NCI-H187 treated with DMSO at 0.1 percent for 48 hours (cell line): ENCODE measurements at places on chromosomes 16 and 17.

DNA sequence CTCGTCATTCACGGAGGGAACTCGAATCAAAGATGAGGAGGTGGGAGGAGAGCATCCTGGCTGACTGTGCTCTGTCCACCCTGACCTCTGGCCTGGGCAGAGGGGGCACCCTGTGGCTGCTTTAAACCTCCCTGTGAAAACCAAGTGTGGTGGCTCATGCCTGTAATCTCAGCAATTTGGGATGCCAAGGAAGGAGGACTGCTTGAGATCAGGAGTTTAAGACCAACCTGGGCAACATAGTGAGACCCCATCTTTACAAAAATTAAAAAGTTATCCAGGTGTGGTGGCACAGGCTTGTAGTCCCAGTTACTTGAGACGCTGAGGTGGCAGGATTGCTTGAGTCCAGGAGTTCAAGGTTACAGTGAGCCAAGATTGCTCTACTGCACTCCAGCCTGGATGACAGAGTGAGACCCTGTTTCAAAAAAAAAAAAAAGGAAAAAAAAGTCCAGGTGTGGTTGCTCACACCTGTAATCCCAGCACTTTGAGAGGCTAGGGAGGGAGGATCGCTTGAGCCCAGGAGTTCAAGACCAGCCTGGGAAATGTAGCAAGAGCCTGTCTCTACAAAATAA lies 5.8 kb upstream of the CDK3 start:
- DNase-seq, result no peak

GRCh38 chr17:67769231-67769630 lies 51.5 kb downstream of the NOL11 start:
- no peak for DNase-seq

GRCh38 chr17:43820759-43821158 lies 12.2 kb downstream of the MPP3 start:
- DNase-seq, result no peak

GRCh38 chr16:13307851-13308250 lies 406.5 kb downstream of the SHISA9 start:
- no peak for DNase-seq

DNA sequence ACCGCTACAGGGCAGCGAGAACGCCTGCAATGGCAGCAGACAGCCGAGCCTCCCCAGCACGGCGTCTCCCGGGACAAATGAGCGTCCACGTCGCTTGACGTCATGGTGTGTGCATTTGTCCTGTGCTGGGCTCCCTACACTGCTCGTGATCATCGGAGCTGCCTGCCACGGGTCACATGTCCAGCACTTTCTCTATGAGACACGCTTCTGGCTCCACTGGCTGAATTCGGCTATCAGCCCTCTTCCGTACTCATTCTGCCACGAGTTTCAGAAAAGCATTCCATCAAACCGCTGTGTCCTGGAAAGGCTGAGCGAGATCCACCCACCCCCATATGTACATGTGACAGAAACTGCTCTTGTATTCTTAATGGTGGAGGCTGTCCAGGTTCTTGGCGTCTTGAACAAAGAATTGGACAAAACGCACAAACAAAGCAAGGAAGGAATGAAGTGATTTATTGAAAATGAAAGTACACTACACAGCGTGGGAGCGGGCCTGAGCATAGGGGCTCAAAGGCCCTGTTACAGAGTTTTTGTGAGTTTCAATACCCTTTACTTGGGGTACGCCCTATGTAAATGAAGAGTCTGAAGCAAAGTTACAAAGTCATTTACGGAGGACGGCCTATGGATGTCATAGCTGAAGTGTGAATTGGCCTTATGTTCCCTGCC lies 28.5 kb upstream of the SHCBP1 start:
- no peak for DNase-seq

DNA sequence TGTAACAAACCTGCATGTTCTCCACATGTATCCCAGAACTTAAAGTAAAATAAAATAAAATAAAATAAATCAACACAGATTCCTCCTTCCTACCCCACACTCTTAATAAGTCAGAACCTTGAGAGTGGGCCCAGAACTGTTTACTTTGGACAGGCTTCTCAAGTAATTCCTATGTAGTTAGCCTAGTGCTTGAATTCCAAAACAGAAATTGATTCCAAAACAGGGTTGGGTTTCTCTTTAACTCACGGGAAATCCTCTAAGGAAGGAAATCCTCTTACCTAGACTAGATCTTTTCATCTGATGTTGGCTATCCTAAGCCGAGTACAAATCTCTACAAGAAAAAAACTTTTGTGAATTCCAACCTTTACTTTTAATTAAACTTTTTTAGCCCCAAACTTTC lies 324.7 kb upstream of the C16orf82 start:
- no peak for DNase-seq

DNA sequence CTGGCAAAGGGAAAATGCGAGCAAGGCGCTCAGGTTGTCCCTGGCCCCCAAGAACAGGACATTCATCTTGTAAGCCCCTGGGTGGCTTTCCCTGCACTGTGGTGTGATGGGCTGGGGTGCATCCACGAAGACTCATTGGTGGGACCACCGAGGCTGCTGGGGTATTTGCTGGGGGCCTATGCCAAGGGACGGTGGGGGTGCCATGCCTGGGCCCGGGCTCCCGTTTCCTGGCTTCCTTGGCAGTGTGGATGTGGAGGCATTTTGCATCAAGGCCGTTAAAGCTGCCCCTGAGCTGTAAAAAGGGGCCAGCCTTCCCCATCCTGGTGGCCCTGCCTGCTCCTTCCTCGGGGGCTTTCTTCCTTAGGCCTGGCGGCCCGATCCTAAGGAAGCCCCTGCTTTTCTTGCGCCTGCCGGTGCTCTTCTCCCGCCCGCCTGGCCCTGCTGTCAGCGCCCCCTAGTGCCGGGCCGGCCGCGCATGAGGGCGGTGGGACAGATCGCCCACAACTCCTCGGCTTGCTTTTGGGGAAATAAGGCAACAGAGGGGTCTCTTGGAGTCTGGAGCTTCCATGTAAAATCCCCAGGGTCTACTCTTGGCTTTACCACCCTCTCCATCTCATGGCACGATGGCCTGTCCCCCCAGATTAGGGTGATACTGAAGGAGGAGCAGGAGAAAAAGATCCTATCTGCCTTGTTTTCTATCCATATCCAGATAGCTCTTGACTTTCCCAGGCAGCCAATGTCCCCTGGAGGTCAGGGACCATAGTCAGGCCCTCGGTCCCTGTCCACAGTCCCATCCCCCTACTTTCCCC lies 9.8 kb upstream of the TBX2 start:
- no peak for DNase-seq

GRCh38 chr17:70298929-70299531 lies 129.7 kb downstream of the KCNJ2 start:
- DNase-seq, result no peak

DNA sequence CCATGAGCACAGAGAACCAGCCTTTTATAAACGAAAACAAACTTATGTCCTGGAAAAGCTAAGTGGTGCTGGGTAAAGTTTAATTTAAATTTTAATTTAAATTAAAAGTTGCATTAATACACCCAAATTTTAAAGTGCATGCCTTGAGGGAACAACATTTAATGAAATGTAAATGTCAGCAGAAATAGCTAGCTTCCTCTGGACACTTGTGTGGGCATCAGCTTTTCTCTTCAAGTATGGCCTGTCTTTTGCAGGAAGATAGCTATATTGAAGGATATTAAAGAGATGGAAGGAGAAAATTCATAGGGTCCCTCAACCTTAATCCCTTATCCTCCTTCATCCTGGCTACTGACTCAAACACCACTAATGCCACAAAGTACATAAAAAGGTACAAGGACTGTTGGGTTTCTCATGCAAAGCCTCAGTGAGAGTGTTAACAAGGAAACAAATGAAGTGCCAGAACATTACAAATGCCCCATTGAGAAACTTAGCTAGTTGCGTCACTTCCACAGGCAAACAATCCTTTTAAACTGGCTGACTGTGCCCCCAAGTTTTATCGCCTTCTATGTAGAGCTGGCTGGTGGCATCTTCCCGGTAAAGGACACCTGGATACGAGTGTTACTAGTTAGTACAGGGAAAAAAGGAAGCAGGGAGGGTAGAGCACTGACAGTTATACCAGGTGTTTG lies 14.1 kb downstream of the PHF12 start:
- no peak for DNase-seq

DNA sequence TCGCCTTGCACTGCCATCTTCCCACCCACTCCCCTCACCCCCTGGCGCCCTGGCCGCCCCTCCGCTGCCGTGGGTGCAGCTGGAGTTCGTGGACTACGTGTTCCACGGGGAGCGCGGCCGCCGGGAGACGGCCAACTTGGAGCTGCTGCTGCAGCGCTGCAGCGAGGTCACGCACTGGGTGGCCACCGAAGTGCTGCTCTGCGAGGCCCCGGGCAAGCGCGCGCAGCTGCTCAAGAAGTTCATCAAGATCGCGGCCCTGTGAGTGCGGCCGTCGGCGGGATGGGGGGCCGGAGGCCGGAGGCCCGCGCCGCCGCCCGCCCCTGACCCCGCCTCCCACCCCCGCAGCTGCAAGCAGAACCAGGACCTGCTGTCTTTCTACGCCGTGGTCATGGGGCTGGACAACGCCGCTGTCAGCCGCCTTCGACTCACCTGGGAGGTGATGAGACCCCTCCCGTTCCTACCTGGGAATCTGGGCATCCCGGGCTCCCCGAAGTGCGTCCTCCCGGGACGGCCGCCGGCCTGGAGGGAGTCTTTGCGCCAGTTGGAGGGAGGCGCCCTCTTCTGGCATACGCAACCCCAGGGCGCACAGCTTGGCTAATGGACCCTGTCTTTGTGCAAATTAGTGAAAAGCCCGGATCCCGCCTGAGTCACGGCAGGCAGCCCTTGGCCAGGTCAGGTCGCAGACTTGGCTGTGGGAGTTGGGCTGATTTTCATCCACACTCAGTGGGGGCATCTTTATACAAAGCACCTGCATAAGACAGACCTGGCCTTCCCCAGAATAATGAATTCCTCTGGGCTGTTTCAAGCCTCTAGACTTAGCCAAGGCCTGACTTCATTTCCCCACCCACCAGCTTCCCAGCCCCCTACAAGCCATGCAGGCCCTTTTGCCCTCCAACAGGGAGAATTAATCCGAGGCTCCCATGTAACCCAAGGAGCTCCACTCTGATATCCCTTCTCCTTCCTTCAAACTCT lies 14.3 kb downstream of the RAPGEFL1 start:
- peak; percentile 9 for DNase-seq

- DNase-seq, result no peak
These were observed 6.5 kb downstream of the SETD1A start for GRCh38 chr16:30963925-30964511.

DNA sequence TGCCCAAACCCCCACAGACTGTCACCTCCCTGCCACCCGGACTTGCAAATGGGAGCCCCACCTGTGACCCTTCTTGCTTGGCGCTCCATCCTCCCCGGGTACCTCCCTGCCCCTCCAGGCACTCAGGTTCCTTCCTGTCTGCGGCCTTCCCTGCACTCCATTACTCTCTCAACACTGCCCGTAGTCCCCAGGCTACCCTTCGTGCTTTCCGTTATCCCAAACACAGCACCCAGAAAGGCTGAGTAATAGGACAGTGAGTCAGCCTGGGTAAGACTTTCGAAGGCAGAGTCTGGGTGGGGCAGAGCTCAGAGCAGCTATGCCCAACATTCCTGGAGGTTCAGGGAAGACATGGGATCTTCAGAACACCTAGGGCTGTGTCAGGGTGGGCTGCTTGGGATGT lies 16.6 kb upstream of the C16orf74 start:
- no peak for DNase-seq

DNA sequence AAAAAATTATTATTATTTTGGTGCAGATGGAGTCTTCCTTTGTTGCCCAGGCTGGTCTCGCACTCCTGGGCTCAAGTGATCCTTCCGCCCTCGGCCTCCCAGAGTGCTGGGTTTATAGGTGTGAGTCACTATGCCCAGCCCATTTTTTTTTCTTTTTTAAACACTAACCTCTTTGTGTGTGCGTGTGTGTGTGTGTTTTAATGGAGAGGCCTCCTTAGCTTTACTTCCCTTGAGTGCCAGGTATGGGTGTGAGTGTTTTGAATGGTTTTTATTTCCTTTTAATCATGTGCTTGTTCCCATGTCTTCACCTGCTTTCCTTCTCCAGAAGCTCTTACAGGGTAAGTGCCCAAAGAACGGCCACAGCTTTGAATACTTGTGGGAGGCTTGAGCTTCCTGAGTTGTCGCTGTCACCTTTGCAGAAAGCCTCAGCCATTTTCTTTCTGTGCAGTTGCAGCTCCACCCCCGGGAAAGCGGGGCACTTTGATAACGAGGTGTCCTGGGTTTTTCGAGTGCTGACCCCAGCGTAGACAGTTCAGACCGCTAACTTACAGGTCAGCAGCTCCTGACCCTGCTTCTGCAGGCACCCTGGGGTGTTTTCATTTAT lies 22.6 kb downstream of the AKAP1 start:
- DNase-seq, result peak; percentile 95

- peak; percentile 97 for DNase-seq
These were observed 408.6 kb downstream of the SOX9 start for GRCh38 chr17:72529386-72529785.

GRCh38 chr17:18996458-18996857 lies 8.1 kb downstream of the FAM83G start:
- no peak for DNase-seq

DNA sequence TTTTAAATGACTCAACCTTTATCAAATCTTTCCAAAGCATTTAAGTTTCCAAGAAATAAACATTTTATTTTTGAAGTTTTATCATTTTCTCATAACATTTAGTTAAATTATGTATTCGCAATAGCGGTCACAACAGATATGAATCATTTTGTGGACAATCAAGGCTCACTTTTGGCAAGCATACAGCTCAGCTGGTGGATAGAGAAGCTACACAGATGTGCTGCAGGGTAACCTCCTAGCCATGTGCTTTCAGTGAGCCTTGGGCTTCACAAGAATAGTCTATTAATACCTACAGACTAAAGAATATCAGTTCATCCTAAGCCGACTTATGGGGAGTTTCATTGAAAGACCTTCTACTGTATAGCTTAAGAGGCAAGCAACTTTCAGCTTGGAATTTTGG lies 144.8 kb downstream of the MRTFB start:
- no peak for DNase-seq

GRCh38 chr16:85148931-85149330 lies 36.7 kb upstream of the CIBAR2 start:
- DNase-seq, result no peak

GRCh38 chr16:57529391-57530103 lies 6.8 kb downstream of the CCDC102A start:
- no peak for DNase-seq

GRCh38 chr16:84391151-84392030 lies 23.1 kb downstream of the ATP2C2 start:
- no peak for DNase-seq

- no peak for DNase-seq
These were observed 10.0 kb upstream of the SDK2 start for GRCh38 chr17:73654241-73654640.
